ENCODE measurements at places on chromosomes 4 and X.

DNA sequence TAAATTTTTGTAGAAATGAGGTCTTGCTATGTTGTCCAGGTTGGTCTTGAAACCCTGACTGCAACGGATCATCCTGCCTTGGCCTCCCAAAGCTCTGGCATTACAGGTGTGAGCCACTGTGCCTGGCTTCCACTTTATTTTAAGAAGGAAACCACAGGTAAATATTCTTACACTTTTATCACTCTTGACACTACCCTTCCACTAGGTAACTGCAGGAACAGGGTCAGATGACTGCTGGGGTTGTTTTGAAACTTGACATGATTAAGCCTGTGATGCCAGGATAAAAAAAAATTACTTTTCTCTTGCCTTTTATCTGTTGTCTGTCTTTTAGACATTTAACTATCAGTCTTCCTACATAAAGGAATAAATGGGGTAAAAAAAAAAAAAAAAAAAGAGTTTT is 43.5 kb downstream of the COQ2 start:
- DNase-seq: no peak

DNA sequence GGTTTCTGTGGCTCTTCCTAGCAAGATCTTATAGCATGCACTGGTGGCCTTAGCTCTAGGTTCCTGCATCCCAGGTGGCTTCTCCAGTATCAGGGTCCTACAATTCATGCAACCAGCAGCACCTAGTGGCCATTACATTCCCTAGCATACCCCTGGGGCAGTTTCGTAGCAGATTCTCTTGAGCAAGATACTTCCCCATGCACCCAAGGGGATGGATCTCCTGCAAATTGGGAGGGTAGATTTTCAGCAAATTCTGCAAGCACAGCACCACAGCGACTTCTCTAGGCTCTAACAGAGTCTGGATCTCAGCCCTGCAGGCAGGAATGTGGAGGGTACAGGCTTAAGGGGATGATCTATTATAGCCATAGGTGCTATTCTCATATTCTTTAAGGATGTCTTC is 13.1 kb upstream of the SLC9B1 start:
- no peak for DNase-seq

- no peak for DNase-seq
These were observed 4.8 kb downstream of the AREG start for GRCh38 chr4:74449571-74450297.

DNA sequence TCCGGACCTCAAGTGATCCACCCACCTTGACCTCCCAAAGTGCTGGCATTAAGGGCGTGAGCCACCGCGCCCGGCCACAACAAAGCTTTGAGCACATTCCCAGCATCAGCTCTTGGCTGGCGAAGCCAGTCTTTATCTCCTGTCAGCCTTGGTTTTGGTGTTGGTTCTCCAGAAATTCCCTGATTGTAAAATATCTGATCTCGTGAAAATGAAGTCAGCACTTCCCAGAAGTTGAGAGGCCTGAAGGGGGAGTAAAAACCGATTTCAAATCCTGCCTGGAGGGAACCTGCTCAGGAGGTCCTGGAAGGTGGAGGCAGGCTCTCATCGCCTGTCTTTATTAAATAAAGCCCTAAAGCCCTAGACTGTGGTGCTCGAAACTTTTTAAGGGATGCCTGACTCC is 33.6 kb downstream of the PTTG2 start:
- no peak for DNase-seq

DNA sequence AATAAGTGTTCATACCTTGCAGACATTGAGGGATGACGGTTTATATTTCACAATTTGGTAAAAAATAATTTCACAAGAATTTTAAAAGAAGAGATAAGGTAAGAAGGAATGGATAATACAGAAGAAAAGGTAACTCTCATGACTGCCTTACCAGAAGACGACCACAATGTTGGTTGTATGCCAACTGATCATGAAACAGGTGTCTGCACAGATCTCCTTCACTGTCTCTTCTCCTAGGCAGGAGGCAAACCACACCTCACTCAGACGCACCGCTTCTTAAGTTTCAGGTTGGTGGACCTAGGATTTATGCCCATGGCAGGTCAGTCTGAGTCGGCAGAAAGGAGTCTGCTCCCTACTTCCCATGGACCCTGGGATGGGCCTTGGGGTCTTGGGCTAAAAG is 177.2 kb downstream of the VSIG4 start:
- DNase-seq: no peak

GRCh38 chrX:118736394-118737010 is 9.1 kb downstream of the IL13RA1 start:
- no peak for DNase-seq

GRCh38 chr4:16192631-16193518 is 33.4 kb downstream of the TAPT1 start:
- no peak for DNase-seq

- DNase-seq: no peak
These were observed 277.5 kb downstream of the FBXW7 start for GRCh38 chr4:152258391-152258790.

DNA sequence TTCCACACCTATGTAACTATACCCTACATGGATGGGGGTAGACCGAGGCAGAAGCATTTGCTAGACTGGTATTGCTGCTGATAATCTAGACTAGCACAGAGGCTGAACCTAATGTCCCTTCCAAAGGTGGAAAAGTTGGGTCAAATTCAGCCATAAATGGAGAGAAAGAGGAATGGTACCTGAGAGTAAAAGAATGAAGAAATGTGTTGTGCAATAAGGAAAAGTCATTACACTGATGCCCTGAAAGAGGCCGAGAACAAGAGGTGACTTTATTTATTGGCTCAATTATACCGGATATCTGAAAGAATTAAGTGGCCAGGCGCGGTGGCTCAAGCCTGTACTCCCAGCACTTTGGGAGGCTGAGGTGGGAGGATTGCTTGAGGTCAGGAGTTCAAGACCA is 52.1 kb downstream of the ZNF41 start:
- no peak for DNase-seq

DNA sequence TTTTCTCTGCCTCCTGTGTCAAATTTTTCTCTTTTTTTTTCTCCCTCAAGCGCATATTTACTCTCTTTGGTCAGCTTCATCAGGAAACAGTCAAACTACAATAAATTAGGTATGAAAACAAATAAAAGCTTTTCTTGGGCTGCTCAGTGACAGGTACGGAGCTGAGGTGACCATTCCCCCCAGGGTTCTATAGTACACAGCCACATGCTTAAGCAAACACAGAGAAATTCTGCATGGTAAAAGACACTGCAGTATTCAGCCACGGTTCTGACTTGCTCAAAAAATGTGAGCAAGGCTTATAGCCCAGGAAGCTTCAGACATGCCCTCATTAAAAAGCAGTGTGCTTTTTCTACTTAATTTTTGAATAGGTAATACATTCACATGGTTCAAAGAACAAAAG is 138.5 kb downstream of the GRIA3 start:
- DNase-seq: no peak
